ENCODE measurements at places on chromosomes 13 and 19. TPM values are rescaled to one million over a fixed set of nuclear protein-coding genes. Genes with fewer than 3 reads are reported as not detected.

DNA sequence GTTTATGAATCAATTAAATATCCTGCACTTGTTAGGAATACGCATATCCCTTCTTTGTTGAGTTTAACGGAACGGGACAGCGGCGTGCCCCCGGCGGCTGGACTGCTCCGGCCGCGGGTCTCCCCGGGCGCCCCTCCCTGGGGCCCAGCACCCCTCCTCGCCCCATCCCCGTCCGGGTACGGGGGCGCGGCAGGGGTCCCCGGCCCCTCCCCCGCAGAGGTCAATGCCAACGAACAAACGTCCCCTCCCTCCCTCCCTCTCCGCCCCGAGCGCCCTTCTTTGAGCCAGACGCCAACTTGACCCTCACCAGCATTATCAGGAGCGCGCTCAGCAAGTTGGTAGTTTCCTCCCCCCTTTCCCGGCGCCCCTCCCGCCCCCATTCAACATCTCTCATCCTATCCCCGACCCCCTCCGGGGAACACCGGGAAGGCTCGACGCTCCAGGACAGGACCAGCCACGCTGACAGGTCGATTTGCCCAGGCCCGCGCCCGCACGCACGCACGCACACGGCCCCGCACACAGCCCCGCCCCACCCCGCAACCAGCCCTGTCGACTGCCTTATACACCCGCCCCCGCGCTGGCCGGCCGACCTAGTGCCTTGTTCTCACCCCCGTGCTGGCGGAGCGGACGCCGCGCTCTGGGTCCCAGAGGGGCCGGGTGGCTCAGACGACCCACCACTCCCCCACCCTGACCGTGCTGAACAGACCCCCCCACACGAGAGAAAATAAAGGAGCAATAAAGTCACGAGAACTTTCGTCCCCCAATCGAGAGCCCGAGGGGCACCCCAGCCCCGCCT is 5.0 kb downstream of the LYL1 start:
- DNase-seq = peak; percentile 67

GRCh38 chr19:30228835-30229524 is 143.2 kb upstream of the ZNF536 start:
- DNase-seq = no peak

DNA sequence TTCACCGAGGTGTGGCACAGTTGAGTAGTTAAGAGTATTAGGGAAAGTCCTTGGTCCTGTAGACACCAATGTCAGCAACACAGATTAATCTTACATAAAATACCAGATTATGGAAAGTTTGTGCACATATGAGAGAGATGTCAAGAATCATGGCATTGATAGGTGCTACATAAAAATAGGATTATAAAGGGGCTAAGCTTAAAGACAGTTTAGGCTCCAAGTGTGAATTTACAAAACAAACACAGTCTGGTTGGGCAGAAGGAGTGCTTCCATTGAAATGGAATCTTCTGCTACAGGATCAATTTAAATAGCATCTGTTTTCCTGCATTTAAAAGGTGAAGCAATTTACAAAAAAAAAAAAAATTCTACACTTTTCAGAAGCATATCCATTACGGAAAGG is 292.9 kb downstream of the DNAJC15 start:
- no peak for DNase-seq

DNA sequence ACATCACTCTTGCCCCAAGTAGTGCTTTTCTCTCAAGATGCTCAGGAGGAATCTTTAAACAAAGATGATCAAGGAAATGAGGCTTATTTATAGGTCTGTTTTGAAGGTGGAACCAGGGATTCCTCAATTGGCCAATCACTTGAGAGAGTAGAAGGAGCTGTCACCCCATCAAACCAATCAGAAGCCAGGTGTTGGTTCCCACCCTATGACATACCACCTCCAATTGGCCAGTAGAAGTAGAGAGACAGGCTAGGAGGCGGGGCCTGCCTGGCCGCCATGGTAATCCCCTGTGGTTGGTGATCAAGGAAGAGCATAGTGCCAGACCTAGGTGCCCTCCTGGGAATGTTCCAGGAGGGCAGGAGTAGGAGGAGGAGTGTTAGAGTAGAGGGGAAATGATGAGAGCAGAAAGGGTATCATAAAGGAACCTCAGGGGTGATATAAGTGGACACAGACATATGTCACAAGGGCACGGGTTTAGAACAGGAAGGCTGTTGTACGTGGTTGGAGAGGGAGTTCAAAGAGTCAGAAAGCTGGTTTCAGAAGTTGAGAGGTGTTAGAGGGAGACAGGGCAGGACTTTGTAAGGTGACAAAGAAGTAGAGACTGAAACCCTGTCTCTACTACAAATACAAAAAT is 10.5 kb downstream of the PMIS2 start:
- no peak for DNase-seq

DNA sequence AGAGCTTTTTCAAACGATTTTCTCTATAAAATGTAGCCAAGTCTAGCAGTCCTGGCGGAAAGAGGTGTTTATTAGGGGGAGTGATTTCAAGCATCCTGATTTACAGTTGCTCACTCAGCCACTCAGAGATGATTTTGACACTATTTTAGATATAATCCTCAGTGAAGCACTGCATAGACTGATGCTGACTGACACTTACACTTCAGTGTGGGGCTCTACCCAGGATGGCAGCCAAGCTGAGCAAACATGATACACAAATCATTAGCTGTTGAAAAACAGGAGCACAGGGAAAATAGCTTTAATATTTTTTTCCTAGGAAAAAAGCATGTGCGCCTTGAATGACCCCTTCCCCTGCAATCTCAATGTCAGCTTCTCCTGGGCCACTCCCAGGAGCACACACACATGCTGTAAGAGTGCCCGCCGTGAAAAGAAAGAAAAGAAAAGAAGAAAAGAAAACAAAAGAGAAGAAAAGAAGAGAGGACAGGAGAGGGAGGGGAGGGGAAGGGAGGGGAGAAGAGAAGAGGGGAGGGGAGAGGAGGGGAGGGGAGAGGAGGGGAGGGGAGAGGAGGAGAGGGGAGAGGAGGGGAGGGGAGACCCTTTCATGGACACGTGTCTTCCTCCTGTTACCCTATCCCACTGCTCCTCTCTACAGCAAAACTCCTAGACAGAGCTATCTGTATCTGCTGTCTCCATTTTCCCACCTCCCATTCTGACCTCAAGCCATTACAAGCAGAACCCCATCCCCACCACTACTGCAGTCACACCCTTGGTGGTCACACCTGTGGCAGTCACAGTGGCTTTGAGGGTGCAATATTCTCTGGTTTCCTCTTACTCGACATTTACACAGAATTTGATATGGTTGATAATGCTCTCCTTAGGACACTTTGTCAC is 36.4 kb downstream of the RCBTB2 start:
- DNase-seq = no peak

Gene COX7A1
- total RNA-seq = 2,294 TPM

- no peak for DNase-seq
Observed at GRCh38 chr13:78742659-78743058, 83.7 kb upstream of the OBI1 start.

Gene ZNF561
- 19.0 TPM for total RNA-seq

- DNase-seq = no peak
Observed at GRCh38 chr13:60114499-60115028, 49.2 kb downstream of the DIAPH3 start.

- DNase-seq = no peak
Observed at GRCh38 chr13:80313668-80314256, 27.2 kb downstream of the SPRY2 start.

Gene KLK3
- not detected for total RNA-seq

DNA sequence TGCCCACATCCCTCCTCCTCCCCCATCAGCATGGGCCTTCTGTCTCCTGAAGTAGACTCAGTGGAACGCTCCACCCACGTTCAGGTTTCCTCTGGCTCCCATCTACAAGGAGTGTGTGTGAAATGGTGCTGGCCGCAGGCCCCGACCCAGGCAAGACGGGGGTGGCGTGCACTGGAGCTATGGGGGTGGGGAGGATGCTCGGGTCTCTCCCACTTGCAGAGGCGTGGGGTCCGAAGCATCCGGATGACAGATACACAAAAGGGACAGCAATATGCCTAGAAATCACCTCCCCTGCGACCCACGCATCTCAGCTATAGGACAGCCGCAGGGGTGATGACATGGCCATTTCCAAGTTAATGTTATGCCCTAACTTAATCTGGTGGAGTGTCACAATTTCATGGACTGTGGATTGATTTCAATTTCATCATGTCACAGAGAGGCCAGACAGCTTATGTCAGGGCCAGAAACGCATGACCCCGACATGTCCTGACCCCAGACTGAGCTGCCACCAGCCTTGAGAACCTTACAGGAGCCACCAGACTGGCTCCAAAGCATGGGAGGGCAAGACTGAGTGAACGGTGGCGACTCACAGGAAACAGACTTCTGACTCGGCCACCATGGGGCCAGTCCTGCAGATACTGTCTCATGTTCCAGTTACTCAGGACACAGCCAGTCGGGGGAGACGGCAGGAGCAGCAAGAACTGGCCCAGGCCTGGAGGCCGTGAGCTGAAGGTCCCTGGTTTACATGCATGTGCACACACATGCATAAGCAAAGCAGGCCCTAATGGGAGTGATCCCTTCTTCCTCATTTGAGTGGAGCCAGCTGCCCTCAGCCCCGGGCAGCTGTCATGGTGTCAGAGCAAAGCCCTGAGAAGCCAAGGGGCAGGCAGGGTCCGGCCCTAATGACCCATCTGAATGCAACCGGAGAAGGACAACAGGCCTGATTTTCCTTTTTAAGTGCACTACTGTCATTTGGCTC is 82.2 kb downstream of the SLC7A1 start:
- no peak for DNase-seq

- DNase-seq = no peak
Observed at GRCh38 chr19:44891016-44891882, at the start of gene TOMM40. TOMM40 (plus strand) TSS chr19:44891254; CDS start chr19:44891416, 162 bp downstream.

DNA sequence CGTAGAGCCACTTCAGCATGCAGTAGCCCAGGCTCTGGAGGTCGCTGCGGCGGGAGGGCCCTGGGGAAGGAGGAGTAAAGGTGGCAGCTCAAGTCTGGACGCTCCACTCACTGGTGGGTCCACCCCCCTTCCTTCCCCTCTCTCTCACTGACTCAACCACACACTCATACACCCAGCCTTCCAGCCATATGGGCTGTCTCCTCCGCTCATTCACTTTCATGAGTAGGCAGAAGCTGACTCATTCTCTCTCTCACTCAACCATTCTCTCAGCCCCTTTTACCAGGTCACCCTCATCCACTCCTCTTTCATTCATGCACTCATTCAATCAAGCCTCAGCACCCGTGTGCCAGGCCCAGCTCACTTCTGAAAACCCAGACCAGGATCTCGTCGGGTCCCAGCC is 27.5 kb upstream of the SIGLEC11 start:
- no peak for DNase-seq

Gene KIR2DL3
- not detected for total RNA-seq

DNA sequence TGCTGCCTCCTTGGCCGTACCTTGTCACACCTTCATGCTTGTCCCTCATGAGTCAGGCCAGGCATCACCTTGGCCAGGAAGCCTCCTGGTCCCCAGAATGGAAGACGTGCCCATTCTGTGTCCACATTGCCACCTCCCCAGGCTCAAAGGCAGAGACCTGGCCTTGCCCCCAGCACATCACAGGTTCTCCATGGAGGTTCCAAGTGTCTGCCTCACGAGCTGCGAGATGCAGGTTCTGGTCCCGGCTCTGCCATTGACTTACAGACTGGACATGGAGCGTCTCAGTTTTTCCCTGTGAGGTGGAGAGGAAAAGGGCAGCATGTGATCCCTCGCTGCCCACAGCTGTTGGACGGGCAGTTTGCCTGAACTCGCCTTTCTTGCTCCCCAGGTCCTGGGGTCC is 9.1 kb upstream of the SLC7A10 start:
- no peak for DNase-seq

All from heart left ventricle (tissue), 16 donors.